ENCODE measurements at places on chromosomes 1 and 21.

GRCh38 chr1:206468571-206468970 lies 1.7 kb upstream of the IKBKE start:
- no peak for DNase-seq

- no peak for DNase-seq
Observed at GRCh38 chr1:225631021-225631663, 21.8 kb downstream of the ENAH start.

DNA sequence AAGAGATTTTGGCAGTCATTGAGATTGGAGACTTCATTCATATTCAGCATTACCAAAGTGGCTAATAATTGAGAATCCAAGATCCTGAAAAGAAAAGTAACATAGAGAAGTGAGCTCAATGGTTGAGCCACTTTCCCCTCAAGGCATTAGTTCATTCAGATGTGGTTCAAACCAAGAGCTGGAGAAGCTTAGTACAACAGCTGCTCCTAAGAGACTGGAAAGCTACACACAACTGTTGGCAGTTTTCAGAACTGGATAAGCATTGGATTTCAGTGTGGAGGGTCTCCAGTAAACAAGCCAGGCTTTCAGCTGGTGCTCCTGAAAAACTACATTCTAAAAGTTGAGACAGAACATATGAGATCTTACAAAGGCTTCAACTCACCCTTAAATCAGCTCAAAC lies 29.2 kb upstream of the CLDN8 start:
- DNase-seq = no peak

DNA sequence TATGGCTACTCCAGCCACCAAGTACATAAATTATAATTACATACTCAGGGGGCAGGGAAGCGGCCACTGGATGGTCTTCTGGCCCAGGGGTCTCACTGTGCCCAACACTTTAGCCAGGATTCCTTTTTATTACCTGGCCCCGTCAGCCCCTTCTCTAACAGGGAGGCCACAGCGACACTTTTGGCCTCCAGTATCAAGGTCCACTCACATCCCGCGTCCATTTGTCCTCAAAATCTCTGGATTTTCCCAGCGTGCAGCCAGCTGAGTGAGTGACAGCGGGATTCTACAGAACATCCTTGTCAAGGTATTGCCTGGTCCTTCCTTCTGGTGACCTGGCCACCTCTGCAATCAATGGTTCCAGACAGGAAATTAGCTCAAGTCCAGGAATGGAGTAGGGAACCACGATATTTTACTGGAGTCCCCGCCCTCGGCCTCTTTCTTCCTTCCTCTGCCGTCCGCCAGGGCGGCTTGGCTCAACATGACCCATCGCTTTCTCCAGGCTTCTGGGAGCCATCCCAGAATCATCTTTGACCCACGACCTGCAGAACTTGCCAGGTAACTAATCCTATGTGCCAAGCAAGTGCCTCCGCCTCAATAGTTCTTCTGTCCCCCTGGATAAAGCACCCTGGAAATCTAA lies 2.7 kb upstream of the COL6A2 start:
- DNase-seq = no peak

GRCh38 chr1:30704765-30705509 lies 18.4 kb downstream of the MATN1 start:
- DNase-seq = no peak

DNA sequence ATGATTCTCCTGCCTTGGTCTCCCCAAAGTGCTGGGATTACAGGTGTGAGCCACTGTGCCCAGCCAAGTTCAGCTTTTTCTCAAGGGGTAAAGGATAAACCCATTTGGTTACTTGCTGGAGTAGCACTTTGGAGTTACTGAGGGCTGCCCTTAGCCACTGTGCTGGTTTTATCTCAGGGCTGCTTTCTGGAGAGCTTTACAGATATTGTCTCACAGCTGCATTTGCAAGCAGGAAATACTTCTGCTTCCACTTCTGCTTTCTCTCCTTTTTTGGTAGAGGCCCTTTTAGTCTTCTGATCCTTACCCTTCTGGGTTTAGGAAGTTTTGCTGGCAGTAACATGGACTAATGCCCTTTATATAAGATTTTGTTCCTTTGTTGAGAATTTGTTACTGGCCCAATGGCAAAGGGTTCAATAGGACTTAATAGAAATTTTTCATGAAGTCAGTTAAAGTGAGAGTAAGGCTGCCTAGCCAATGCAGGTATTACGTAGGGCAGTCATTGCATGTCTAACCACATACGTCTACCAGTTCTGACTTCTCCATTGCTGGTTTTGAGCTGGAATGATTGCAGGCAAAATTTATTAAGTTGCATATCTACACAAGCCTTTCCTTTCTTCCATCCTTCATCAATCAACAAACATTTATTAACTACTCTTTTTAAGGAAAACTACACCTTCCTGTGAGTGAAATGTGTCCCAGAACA lies 24.4 kb downstream of the CAP1 start:
- no peak for DNase-seq

DNA sequence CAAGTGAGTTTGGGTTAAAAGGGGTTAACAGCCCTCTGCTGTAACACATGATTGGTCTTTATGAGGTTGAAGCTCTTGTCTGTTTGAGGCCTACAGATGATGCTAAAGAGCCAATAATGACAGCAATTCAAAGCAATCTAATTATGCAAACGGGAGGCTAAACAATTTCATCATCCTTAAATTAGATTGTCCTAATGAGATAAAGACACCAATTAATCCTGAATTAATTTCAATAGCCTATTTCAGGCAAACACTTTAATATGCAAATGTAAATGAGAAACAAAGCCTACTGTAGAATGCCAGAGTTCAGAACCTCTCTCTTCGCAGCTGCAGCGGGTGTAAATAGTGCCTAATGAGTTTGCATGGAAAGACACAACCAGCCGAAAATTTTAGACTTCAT lies 504.7 kb upstream of the PBX1 start:
- no peak for DNase-seq

- DNase-seq = no peak
Observed at GRCh38 chr1:1527092-1527816, 13.2 kb downstream of the TMEM240 start.

GRCh38 chr1:168234846-168235547 lies 9.2 kb downstream of the SFT2D2 start:
- DNase-seq = no peak
